Activated T-cell treated with anti-CD3 and anti-CD28 coated beads for 48 hours (primary cell): ENCODE measurements at places on chromosomes 2 and 18.
A peak's percentile ranks its signal among the peaks of the same experiment; 100 is the strongest.

DNA sequence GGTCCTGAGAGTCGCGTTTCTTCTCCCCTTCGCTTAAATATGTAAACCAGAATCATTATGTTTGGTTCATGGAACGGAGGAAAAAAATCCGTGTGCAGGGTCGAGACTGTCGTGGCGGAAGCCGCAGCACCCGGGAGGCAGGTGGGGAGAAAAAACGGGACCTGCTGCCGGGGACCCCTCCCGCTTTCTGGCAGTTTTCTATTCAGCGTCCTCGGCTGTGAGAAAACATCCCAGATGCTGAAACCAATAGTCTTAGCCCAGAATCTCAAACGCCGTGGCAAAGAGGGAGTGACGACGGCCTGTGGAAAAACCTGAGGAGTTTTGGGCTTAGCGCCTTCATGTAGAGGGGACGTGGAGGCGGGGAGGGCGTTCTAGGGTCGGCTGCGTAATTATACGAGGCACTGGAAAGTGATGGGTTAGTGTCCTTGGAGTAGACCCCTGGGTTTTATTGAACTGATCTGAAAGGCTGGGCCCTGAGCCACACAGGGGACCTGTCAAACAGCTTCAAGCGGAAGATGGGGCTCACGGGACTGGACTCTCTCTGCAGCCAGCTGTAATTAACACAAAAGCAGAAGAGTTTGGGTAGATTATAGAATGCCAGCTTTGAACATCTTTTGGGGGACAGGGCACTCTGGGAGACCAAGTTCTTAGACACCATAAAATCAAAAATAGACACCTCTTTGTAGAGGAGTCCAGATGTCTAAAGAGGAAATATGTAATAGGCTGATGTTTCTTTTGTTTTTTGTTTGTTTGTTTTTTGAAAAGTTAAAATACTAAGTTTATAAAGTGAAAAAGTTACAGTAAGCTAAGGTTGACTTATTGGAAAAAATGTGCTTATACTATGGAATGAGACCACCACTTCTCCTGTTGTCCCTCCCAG lies 834 bp upstream of the BUB1 start:
- peak; percentile 5 for DNase-seq

DNA sequence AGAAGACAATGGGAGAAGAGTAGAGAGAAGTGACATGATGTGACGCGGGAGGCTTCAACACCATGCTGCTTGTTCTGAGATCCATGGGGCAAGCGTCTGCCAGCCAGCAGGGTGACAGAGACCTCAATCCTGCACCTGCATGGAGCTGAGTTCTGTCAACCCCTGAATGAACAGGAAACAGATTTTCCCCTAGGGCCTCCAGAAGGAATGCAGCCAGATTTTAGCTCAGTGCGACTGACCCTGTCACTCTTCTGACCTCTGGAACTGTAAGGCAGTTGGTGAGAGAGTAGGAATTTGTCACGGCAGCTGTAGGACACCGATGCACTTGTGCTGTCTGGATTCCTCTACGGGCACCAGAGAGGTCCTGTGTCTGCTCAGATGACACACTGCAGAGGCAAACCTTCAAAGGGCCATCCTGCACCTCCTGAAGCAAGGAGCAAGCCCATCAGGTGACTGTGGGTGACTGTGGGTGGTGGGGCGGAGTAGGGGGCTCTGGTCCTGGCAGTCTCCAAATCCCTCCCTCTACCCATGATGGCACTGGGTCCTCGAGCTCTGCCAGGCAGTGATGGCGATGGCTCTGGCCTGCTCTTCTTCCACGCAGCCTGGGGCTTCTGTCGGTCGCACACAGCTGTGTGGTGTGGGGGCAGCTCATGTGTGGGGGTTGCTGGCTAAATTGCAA lies 194.3 kb upstream of the TWIST2 start:
- DNase-seq: no peak

DNA sequence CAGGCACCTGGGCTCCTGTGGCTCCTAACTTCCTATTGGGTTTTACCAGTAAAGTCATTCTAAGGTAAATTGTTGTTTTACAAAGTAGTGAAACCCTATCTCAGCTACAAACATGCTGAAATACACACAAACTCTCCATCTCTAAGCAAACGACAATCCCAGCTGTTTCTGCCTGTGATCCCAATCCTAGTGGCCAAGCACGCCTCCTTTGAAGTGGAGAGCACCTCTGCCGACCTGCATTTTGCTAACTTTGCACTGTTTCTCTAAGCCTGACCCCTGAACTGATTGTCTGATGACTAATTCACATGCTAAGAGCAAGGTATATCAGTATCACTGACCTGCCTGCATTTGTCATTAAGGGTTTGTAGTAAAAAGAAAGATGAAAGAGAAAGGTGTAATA lies 124.3 kb downstream of the PAX3 start:
- DNase-seq: no peak

GRCh38 chr2:75870651-75871137 lies 160.0 kb upstream of the GCFC2 start:
- DNase-seq: no peak
